Activated CD4-positive, alpha-beta T cell treated with anti-CD3 and anti-CD28 coated beads for 4 hours (primary cell): ENCODE measurements at places on chromosomes 3 and 15.

DNA sequence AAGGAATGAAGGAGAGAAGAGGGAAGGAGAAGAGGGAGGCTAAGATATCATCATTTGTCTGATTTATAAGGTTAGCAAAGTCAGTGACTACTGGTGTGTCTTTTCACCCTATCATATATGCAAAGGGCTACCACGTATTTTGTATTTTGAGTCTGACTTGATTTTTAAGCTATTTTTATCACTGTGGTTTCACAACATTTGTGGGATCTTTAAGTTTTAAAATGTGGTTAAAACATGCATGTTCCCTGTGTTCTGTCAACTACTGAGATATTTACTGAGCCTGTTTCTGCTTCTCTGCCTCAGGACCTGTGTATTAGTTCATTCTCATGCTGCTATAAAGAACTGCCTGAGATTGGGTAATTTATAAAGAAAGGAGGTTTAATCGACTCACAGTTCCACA is 22.5 kb upstream of the SPTSSB start:
- DNase-seq = no peak

- no peak for DNase-seq
Measured at GRCh38 chr3:124876401-124876878, 10.7 kb downstream of the ITGB5 start.

GRCh38 chr15:38005953-38006808 is 71.7 kb downstream of the TMCO5A start:
- no peak for DNase-seq

DNA sequence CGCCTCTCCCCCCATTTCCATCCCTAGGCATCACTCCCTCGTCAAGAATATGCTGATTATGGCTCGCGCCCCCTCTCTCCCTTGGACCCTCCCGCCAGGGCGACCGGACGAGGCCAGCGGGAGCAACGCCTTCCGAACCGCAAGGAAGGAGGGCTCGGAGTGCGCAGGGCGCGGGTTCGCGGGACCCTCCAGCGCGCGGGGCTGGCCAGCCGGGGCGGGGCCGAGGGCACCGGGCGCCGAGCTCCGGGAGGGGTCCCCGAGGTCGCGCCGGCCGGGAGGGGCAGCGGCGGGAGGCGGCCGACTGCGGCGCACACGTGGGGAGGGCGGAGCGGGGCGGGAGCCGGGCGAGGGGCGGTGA is 483 bp downstream of the EHD4 start:
- DNase-seq = no peak

DNA sequence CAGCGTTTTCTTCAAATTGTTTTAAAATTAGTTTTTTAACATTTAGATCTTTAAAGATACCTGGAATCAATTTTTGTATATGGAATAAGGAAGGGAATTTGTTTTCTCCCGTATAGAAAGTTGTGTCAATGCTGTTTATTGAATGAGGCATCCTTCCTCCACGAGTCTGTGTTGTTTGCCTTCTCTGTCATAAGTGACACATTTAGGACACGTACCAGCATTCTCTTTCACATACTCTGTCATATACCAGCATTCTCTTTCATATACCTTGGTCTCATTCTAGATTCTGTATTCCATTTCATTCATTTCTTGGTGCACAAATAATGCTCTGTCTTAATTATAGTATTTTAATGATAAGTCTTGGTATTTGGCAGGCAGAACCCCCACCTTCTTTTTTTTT is 10.3 kb downstream of the ATP11B start:
- no peak for DNase-seq

GRCh38 chr3:38644016-38644661 is 5.3 kb downstream of the SCN5A start:
- DNase-seq = no peak

DNA sequence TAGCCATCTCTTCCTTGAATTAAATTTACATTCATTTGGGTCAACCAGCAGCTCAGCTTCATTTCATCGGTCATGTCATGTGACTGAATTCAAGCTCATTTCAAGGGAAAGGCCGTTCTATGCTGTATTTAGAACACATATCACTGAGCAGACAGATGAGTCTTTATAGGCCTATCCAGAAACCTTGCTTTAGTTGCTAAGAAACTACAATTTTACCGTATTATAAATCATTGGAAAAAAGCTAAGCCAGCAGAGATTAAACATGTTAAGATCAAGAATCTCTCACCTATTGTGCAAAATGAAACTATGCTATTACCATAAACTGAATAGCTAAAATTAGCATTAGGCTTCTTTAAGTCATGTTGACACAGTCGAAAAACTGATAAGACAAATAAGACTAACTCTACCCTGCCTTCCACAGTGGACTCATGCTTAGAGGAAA is 2.2 kb downstream of the NPTN start:
- DNase-seq = no peak

DNA sequence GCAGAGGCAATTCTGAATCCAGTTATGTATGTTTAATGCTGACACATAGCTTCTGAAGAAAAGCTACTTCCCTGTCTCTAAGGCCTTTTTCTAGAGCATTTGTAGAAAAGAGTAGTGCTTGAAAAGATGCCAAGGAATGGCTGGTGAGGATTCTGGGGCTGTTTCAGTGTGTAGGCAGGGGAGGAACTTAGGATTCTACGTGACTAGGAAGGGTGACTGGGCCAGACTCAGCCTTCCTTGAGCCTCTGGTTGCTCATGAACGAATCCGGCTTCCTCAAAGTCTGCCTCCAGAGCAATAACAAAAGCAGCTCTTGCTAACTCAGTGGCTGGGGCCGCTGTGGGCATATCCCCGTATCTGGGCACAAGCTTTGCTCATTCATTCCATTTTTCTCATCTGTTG is 104.8 kb upstream of the WNT5A start:
- DNase-seq = no peak

GRCh38 chr3:47803480-47804025 is 615 bp downstream of the DHX30 start:
- no peak for DNase-seq

GRCh38 chr3:178456621-178457285 is 79.5 kb upstream of the KCNMB2 start:
- DNase-seq = no peak

GRCh38 chr15:87623832-87624231 is 632.7 kb downstream of the NTRK3 start:
- no peak for DNase-seq

DNA sequence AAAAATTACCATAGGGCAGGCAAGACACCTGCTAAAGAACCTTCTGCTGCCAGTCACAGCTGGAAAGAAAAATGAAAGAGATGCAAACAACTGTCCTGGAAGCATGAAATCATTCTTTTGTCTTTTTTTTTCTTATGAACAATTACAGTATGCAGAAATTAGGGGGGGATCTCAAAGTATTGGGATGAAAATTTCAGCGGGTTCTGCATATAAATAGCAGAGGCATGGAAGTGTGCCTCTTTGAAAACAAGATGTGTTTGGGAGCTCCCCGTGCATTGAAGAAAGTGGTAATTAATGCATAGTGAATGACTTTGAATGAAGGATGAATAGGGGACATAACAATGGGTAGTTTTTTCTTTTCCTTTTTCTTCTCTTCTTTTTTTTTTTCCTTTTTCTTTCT is 431.2 kb downstream of the SOX2 start:
- DNase-seq = no peak

DNA sequence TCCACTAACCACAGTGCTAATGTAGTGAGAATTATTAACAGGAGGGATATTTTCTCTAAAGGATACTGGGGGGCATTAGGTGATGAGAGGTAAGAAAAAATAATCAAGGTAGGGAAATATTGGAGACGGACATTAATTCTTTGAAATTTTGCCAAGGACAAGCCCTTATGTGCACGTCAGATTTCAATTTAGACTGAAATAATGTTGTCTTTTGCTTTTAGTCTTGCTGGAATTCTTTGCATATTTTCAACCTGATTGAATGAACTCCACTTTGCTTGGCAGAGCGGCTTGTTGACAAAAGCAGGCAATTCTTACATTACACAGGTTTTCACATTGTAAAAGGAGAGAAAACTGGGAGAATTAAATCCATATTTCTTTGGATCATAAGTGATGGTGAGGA is 25.0 kb upstream of the C3orf52 start:
- DNase-seq = no peak

- no peak for DNase-seq
Measured at GRCh38 chr3:161940621-161940965, 444.0 kb downstream of the OTOL1 start.

DNA sequence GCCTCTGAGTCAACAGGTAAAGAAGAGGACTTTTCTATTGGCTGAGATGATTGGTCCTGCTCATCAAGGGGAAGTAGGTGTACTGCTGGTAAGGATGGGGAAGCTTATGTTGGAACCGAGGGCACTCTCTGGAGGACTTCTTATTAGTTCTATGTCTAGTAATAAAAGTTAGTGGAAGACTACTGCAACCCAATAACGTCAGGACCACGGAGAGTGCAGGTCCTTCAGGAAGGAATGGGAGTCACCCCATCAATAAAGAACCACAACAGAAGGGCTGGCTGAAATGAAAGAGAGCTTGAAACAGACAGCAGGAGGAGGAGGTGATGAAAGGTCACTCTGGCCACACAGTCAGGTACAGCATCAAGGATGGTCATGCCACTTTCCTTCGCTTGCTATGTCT is 68.8 kb upstream of the PRR23E start:
- no peak for DNase-seq

DNA sequence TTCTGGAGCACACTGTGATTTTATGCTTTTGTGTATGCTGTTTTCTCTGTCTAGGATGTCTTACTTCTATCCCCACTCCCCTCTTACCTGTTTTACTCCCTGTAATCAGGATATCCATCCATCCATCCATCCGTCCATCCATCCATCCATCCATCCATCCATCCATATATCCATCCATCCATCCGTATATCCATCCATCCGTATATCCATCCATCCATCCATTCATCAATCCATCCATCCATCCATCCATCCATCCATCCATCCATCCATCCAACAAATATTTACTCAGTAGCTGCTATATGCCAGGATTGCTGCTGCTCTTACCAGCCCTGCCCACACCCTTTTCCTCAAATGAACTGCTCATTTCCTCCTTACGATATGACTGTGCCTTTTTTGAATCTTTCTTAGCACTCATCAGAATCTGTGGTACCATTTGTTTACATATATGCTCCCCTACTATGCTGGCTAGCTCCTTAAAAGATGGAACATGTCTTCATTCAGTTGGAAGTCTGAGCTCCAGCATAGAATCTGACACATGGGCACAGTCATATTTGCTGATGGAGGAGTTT is 35.2 kb downstream of the USP13 start:
- no peak for DNase-seq

DNA sequence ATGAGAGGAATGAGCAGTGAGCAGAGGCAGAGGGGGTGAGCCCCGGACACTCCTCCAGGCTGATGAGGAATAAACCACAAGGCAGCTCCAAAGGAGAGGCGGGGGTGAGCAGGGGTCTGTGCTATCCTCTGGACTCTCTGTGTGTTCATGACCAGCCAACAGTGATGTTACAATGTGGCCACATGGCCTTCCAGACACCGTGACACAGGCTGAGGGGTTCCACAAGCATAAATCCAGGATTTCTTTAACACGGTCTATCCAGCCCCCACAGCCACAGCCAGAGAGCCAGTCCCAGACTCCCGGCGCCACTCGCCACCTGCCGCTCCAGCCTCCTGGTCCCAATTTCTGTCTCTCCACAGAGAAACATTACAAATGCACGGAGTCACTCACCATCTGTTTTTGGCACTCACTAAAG is 24.4 kb downstream of the XXYLT1 start:
- DNase-seq = no peak

GRCh38 chr15:96352604-96353405 is 22.3 kb downstream of the NR2F2 start:
- no peak for DNase-seq

DNA sequence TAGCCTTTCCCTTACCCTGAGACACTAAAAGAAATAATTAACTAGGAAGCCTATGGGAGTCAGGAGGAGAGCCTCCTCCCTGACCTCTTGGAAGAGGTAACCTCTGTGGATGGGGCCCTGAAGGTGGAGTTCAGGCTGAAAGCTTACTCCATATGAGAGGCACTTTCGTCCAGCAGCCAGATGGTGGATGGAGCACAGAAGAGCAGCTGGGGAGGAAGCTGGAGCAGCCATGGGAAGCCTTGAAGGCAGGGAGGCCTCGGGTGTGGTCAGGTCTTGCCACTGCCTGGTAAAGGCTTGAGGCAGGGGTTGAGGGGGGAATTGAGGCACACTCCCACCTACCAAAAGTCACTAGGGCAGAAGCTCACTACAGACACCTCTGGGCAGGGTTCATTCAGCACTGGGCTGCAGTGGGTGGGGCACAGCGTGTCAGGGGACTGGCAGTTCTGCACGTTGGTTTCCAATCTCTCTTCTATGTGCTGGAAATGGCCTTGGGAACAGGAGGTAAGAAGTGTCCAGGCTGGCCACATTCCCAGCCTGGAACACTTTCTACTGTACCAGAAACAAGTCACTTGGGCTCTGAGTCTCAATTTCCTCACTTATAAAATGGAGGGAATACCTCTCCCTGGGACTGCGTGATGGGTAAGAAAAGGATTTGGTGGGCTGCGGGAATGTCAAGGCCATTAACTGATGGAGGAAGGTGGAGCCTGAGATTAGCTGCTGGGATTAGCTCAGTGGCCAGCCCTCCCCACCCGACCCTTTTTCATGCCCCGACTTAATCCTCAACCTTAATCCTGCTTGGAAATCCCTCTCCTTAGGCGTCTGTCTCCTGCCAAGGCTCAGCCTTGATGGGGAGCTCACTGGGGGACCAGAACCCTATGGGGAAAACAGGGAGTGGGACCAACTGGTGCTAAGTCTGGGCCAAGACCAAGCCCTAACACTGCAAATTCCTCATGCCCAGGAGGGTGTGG is 5.4 kb downstream of the PCBP4 start:
- DNase-seq = no peak

- no peak for DNase-seq
Measured at GRCh38 chr3:131403216-131403895, 21.8 kb downstream of the NUDT16 start.

DNA sequence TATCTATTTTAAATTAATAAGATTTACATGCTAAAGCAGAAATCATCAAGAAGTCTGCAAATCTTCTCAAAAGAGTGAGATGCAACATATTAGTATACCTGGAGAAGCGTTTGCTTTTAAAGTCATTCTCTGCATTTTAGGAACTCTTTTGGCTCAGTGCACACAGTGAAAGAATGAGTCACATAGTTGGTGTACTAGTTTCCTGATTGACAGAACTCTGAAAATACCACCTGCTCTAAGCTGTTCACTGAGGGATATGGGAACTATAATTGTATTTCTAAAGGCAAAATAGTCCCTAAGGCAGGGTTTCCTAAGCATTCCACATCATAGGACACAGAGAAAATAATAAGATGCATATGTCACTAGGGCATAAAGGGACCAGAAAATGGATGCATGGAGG is 838.5 kb downstream of the DIPK2A start:
- DNase-seq = no peak
